ENCODE measurements at places on chromosomes 7 and 10.

DNA sequence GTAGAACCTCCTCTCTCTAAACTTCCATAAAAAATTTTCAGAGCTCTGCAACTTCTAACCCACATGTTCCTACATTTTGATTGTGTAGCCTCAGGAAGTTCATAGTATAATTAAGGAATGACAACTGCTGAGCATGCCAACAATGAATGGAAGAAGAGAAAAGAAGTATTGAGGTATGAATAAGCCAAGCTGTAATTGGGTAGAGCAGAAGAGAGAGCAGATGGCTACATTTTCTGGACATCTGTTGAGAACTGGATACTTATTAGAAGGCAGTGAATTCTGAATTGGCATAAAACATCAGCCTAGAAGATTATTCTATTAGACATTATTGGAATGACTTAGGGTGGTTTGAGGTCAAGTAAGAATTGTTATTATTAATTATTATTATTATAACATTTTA is 728.3 kb upstream of the PHF14 start:
- no peak for DNase-seq

DNA sequence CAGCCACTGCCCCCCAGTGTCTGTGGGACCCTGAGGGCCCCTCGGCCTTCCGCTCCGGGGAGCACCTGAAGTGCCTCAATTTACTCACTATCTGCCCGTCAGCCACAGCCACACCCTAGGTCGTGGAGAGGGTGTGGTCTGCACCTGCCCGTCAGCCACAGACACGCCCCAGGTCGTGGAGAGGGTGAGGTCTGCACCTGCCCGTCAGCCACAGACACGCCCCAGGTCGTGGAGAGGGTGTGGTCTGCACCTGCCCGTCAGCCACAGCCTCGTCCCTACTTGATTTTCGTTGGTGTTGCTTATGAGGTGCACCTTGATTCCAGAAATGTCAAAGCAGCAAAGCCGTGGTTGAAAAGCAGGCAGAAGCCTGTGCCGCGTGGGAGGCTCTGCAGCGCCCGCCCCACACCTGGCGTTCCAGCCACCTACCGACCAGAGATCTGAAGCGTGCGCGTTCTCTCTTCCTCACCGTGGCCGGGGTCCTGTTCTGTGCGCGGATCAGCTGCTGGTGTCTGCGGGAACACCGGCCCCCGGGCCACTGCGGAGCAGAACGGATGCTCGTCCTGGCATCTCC is 101.6 kb downstream of the DYNC2I1 start:
- DNase-seq, result peak; percentile 12

DNA sequence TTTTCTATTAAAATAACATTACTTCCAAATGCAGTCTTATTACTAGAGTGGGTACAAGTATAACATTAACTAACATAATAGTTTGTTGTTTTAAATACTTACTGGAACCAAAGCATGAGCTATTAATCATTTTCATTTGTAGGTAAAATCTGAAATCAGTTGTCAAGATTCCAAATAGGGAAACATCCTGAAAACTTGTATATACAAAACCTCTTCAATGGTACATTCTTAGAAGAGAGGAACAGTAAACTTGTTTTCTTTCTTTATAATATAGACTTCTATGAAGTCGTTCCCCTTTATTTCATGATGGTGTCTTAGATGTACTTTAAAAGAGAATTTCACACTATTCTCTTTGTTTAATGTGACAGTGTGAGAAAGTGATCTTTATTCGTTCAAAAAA is 85.9 kb downstream of the VTI1A start:
- DNase-seq, result no peak

GRCh38 chr7:122136639-122137245 is 7.3 kb downstream of the AASS start:
- DNase-seq, result no peak

DNA sequence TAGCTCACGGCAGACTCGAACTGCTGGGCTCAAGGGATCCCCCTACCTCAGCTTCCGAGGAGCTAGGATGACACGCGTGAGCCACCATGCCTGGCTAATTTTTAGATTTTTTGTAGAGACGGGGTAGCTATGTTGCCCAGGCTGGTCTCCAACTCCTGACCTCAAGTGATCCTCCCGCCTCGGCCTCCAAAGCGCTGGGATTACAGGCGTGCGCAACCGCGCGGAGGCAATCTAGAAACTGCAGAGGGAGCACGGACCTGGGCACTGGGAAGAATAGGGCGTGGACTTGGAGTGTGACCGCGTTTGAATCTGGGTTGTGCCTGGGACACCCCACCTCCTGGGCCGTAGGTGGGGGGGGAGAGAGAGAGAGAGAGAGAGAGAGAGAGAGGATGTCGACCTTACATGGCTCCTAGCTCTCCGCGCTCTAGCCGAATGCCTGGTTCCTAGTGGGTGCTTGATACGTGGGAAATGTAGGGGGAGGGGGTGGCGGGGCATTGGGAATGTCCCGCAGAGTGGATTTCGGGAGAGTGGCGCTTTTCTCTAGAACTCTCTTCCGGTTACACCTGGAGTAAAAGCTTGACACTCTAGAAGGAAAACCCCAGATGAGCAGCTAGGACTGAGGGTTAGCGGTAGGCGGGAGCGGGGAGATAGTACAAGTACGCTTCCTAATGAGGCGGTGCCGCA is 1.2 kb upstream of the MAP3K8 start:
- no peak for DNase-seq

GRCh38 chr7:100693312-100694097 is 545 bp downstream of the GIGYF1 start:
- no peak for DNase-seq
